ENCODE measurements at places on chromosomes 2 and 18. TPM values are rescaled to one million over a fixed set of nuclear protein-coding genes. Genes with fewer than 3 reads are reported as not detected.

GRCh38 chr2:57434972-57435371, 611.6 kb upstream of the VRK2 start:
- DNase-seq, result no peak

- DNase-seq, result no peak
These were observed 352.6 kb upstream of the DLGAP1 start for GRCh38 chr18:4807604-4808293.

GRCh38 chr2:53636596-53636995, 131.0 kb upstream of the CHAC2 start:
- DNase-seq, result no peak

The CNDP1 gene
- 0.20 TPM for polyA plus RNA-seq

The DNAH7 gene
- polyA plus RNA-seq, result 0.28 TPM

DNA sequence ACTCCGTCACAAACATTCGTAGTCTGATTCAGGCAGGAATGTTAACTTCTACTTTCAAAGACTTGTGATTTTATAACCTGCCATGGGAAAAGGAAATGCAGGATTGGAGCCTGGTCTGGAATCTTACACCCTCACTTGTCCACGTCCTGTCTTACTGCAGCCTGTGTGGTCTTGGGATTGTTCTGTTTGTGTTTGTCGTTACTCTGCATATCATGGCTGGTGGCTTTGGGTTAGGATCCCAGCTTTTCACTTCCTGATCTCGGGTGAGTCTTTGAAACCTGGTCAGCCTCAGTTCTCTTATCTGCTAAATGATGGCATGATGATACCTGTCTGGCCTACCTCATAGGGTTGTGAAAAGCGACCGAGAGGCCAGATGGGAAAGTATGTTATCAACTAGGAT, 34.6 kb downstream of the SH3BP4 start:
- DNase-seq, result no peak

DNA sequence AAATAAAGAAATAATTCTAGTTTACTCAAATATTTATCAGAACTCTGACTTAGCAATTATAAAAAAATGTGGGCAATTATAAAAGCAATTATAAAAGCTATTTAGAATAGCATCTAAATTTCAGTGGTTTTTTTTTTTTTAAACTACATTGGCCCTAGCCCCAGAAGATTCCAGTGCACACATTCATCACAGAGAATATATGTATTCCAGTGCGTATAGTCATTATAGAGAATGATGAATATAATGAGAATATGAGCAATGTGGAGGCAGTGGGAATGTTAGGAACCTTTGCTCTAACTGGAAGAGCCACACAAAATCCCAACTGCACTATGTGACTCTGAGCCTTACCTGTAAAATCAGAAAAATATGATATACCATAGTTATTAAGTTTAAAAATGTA, 10.5 kb downstream of the MAP3K2 start:
- DNase-seq, result no peak

DNA sequence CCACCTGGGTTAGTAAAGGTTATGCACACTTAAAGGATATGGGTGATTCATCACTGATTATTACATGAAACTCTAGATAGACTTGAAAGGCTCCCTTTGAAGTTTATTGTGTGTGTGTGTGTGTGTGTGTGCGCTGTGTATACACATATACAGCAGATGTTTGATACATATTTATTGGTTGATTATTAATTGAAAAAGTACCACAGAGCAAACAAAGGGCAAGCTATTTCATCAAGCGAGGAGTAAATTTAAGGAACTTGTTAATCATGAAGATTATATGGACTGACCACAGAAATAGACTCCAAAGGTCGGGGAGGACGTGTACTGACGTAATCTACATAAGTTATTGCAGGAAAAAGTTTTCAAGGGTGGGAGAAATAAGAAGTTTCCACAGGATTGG, 617.4 kb upstream of the POU3F3 start:
- no peak for DNase-seq

DNA sequence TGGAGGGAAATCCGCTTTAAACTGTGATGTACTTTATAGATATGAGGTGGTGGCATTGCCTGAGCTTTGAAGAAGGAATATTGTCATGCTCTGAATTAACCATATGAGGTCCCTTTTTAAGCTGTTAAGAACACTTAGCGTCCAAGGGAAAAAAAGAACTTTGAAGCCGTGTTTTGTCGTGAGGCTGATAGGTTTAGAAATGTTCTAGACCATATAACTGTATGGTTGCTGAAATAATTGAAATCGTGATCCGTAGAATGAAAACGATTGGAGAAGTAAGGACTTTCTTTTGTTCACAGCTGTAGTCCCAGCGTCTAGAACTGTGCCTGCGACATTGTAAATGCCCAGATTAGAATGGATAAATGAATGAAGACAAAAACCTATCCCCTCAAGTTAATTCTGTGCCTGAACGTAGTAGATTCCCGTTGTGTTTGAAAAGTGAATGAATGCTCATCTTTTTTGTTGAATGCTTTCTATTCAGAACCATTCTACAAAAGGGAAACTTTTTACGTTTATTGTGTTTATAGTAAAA, 1.5 kb downstream of the SMCHD1 start:
- no peak for DNase-seq

- DNase-seq, result no peak
These were observed 53.4 kb upstream of the REV1 start for GRCh38 chr2:99543247-99543646.

DNA sequence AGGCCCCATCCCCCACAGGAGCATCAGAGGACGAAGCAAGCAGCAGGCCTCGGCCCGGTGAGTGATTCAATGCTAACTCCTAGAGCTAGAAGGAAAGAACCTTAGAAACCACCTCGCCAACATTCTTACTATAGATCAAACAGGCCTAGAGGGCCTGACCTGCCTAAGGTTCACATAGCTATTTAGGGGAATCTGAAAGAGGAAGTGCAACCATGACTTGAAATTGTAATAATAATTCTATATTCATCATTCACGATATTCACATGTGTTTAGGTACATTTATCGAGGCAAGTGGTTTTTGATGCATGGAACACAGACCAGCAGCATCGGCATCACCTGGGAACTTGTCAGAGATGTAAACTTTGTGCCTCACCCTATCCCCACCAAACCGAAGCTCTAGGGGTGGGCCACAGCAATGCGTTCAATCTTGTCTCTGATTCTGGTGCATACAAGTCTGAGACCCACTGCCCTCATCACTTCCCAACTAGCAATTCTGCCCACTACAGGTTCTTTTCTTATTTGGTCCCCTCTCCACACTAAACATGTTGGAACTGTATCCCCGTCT, 78.0 kb upstream of the DNMT3A start:
- DNase-seq, result no peak

DNA sequence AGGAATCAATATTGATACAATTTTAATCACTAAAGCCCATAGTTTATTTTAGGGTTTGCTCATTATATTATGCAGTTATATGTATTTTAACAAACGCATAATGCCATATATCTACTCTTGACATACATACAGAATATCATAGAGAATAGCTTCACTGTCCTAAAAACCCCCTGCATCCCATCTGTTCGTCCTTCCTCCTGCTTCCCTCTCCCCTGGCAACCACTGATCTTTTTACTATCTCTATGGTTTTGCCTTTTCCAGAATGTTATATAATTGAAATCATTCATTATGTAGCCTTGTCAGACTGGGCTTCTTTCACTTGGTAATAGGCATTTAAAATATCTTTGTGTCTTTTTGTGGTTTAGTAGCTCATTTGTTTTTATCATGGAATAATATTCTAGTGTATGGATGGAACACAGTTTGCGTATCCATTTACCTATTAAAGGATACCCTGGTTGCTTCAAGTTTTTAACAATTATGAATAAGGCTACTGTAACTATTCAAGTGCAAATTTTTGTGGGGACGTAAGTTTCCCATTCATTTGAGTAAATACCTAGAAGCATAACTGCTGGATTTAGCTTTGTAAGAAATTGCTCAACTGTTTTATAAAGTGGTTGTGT, 801.6 kb upstream of the GCFC2 start:
- DNase-seq, result no peak

The CFAP221 gene
- 0.09 TPM for polyA plus RNA-seq

The MBP gene
- 9.6 TPM for polyA plus RNA-seq

- DNase-seq, result no peak
These were observed 319.0 kb downstream of the CYRIA start for GRCh38 chr2:16346671-16347070.

The PEX13 gene
- polyA plus RNA-seq, result 12.9 TPM

The CD8A gene
- polyA plus RNA-seq, result 2.1 TPM

DNA sequence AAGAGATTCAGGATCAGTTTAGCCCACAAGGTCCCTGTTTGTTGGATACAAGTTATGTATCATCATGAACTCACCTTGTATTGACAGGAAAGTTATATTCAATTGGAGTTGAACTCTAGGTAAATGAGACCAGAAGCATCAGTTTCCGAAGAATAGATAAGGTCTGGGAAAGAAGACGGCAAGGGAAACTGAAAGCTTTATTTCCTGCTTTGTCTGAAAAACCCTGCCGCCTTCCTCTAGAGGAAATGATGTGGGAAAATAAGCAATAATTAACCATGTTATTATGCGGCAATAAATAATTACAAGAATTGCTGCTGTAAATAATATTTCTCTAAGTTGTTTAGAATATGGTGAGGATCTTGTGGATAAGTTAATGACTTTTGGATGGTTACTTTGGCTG, 32.0 kb downstream of the LPIN1 start:
- DNase-seq, result no peak

The ROCK1 gene
- polyA plus RNA-seq, result 34.2 TPM

The AQP12A gene
- polyA plus RNA-seq, result not detected

The SLC19A3 gene
- 1.4 TPM for polyA plus RNA-seq

- DNase-seq, result no peak
These were observed 416.5 kb downstream of the MEIS1 start for GRCh38 chr2:66851449-66851872.

DNA sequence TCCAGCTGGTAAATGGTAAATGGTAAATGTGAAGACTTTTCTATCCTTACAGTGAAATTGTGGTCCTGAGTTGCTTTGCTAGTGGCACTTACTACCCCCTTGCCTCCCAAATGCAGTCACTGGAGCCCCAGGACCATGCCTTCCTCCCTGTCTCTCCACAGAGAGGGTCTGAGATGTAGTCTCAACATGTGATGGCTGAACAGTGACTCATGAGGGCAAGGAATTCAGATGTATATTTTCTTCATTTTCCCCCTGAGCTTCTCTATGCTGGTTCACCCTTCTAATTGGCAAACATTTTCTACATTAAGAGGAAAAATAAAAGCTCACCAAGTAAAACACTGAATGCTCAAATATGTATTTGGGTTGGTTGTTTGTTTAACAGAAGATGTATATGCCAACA, 232.0 kb downstream of the SH3BP4 start:
- no peak for DNase-seq

- DNase-seq, result no peak
These were observed 32.6 kb downstream of the RBKS start for GRCh38 chr2:27857417-27858172.

DNA sequence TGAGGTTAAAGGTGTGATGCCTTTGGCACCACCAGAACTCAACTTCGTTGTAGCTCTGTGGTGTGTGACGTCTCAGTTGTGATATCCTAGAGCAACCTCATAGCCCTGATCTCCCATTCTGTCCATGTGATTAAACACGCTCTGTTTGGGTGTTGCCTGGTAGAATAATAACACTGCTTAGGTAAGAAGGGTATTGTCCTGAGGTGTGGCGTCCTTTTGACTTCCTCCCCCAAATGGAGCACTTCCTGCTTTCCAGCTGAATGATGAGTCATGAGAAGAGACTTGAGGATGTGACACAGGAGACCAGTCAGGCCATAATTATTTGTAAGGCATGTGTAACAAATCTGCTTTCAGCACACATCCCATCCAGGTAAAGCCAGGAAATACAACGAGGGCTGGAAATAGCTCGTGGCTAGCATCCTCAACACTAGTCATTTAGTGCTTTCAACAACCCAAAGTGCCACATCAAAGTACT, 100.7 kb downstream of the RAPGEF4 start:
- DNase-seq, result no peak

DNA sequence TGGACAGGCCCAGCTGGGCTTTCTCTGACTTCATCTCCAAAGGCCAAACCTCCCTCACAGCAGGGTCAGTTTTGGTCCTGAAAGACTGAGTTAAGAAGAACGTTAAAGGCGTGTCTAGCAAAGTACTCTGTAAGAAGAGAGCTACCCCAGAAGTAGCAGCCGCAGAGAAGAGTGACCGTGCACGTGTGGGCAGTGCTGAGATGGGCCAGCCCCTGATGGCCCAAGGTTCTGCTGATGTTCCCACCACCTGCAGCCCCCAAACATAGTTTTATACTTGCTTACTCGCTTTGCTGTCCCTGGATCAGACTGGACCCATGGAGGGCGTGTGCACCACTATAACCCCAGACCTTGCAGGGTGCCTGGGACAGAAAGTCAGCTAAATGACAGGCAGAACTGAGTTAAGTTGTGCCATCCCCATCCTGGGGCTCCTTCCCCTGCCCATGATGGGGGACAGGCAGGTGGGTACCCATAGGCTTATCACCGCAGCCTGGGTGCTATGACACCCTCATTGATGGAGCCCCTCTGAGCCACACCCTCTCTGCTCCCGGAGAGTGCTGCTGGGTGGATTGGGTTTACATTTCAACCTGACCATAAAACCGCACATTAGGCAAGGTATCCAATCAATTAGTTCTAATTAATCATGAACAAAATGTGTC, 367.3 kb upstream of the HS6ST1 start:
- DNase-seq, result no peak

GRCh38 chr2:209322905-209323512, 100.8 kb upstream of the MAP2 start:
- DNase-seq, result no peak

- no peak for DNase-seq
These were observed 65.4 kb upstream of the MMADHC start for GRCh38 chr2:149652926-149653325.

DNA sequence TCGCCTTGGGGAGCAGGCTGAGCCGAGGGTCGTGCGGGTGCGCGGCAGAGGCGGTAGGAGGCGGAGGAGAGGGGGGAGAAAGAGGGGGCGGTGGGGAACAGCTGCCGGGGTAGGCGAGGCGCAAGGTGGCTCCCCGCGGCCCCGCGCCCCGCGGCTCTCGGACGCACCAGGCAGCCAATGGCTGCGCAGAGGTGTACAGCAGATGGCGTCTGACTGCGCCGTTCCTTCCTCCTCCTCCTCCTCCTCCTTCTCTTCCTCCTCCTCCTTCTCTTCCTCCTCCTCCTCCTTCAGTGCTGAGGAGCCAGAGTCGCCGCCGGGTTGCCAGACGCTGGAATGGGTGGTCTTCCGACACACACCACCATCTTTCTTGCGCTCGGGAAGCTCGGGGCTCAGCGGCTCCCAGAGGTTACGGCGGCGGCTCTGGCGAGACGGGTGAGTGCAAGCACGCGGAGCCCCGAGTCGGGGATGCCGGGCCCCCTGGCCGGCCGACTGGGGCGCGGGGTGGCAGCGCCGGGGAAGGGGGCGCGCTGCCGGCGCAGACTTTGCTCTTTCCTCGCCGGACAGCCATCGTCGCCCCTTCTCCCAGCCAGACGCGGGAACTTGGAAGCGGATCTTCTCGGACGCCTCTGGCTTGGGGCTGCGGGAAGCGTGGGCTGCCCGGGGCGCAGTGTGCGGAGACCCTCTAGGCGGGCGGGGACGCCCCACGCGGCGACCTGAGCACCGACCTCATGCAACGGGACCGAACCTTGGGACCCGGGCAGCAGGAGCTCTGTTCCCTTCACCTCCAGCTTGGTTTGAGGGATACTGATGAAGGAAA, at the start of gene THSD7B:
TSS of gene THSD7B (plus strand) at position 290 of the 817 bp plus-strand sequence. CDS start 116,634 bp downstream, outside the sequence.
- no peak for DNase-seq

The ANKZF1 gene
- polyA plus RNA-seq, result 22.3 TPM
